Left ventricle myocardium superior (tissue), 1 donor: ENCODE measurements at places on chromosomes 16 and 17. TPM values are rescaled to one million over a fixed set of nuclear protein-coding genes. Genes with fewer than 3 reads are reported as not detected.

PABPN1L gene
- total RNA-seq = not detected

TMEM238L gene
- total RNA-seq = not detected

QPRT gene
- 26.0 TPM for total RNA-seq

ITGB4 gene
- total RNA-seq = 8.8 TPM

DNA sequence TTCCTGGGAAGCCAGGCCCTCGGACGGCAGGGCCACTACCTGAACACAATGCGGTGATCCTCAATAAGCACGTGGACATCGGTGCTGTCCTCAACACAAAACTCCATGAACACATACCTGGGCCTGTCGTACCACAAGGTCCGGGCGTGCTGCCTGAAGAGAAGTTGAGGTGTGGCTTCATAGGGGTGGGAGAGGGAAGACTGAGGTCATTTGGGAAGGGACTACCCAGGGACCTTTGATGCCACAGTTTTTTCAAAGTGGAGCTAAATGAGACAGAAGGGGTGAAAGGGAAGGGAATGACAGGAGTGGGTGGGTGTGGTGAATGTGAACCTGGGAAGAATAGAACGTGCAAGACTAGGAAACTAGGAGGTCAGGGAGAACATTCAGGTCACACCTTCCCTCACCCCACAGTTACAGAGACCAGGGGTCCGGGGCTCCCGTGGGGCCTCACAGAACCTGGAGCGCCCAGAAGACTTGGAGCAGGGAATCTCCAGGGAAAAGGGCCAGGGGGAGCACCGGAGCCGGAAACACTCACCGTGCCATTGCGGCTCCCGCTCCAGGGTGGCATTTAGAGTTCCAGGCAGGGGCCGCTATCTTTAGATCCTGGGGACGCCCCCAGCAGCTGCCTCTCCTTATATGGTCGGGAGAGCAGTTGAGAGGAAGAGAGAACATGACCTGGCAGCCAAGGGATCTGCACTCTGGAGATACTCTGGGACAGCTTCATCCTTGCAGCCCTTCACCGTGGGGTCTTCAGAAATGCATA is at the start of gene PTGES3L:
Gene PTGES3L (minus strand): TSS at position 570 of the 763 bp plus-strand sequence. CDS start 27 bp downstream, at position 543.
- peak; percentile 68 for DNase-seq

- no peak for DNase-seq
Measured at GRCh38 chr16:4972938-4973587, 14.9 kb downstream of the SEC14L5 start.

GRCh38 chr17:77280304-77281121 is 139.7 kb downstream of the SEC14L1 start:
- no peak for DNase-seq

DLX4 gene
- not detected for total RNA-seq

DNA sequence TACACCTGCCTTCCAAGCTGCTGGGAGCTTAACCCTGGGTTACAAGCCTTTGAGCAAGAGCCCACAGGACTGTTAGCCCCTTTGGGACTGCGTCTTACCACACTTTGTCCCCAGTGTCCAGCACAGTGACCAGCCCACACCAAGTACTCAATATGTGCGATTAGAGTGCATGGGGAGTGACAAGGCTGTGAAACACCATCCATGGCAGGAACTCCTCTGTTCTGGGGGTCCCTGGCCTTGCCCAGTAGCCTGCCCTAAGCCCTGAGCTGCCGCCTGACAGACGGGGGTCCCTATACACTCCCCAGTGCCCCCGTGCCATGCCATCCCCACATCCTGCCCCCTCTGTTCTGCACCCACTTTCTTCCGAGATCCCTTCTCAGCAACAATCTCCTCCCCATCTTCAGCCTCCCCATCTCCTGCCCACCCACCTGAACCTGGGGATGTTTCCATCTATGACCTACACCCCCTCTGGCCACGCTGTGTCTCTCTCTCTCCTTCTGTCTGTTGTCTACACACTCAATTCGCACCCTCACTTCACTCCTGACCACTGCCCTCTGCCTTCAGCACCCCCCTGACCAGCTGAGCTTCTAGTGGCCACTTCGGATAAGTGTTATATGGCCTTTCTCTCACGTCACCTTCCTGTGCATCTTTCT is 112.9 kb upstream of the SMURF2 start:
- no peak for DNase-seq

DNA sequence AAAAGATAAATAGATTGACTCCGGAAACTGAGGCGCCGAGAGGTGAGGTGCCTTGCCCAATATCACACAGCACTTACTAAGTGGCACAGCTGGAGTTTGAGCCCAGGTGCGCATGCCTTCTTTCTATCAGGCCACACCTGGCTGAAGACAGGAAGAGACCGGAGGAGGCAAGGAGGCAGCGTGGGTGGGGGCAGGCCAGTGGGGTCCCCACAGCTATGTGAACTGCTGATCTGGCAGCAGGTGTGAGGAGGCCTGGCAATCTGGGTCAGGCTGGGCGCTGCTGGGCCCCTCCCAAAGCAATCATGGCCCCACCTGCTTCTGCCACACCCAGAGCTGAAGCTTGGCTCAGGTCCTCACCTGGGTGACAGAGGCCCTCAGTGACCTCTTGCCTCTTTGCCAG is 1.9 kb upstream of the GDPD3 start:
- DNase-seq = no peak

- no peak for DNase-seq
Measured at GRCh38 chr17:68863091-68863652, 92.0 kb downstream of the ABCA8 start.

SLC22A31 gene
- not detected for total RNA-seq

GRCh38 chr17:32741381-32741780 is 135.5 kb downstream of the MYO1D start:
- no peak for DNase-seq

GRCh38 chr17:34841467-34841866 is 119.8 kb downstream of the CCT6B start:
- no peak for DNase-seq

KRT32 gene
- not detected for total RNA-seq
